Epithelial cell of esophagus (primary cell): ENCODE measurements at places on chromosomes 13 and 19.

- peak; percentile 45 for DNase-seq
Observed at GRCh38 chr19:43425567-43426392, 11.1 kb downstream of the TEX101 start.

- DNase-seq, result peak; percentile 97
Observed at GRCh38 chr13:100392709-100393630, 195.6 kb downstream of the GGACT start.

DNA sequence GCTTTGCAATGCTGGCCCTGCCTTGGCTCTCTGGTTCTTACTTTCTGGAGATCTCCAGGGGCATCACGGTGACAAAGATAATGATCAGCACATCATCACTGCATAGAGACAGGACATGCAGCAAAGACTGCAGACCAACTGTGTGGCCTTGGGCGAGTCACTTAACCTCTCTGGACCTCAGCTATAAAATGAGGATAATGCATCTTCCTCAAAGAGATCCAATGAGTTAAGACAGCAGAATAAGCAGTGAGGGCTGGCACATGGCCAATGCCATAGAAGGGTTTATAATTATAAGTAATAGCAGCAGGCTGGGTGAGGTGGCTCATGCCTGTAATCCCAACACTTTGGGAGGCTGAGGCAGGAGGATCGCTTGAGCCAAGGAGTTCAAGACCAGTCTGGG lies 2.4 kb downstream of the MAG start:
- DNase-seq, result no peak

DNA sequence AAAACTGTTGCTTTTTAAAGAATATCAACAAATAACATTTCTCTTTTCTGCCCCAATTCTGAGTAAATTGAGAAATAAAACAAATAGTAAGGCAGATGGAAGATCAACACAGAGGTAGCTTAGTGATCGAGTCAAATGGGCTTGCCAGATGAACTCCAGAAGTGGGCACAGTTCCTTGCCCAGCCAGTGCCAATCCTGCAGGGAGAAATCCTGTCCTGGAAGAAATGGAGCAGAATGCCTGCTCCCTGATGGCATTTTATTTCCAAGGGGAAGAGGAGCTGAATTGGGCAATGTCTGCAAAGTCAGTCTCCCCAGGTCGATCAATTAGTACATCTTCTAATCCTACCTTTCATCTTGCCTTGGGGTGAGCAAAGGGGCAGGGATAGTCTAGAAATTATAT lies 225.3 kb downstream of the NHLRC3 start:
- no peak for DNase-seq

DNA sequence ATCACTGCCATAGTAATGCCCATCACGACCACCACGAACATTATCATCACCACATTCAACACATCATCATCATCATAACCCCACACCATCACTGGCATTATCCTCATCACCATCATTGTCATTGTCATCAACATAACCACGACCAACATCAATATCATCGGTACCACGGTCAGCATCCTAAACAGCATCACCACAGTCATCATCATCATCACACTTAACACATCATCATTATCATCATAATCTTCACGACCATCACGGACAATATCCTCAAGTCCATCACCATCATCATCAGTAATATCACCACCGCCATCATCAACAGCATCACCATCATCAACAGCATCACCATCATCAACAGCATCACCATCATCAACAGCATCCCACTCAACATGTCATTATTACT lies 70.3 kb downstream of the MBD3L1 start:
- no peak for DNase-seq

DNA sequence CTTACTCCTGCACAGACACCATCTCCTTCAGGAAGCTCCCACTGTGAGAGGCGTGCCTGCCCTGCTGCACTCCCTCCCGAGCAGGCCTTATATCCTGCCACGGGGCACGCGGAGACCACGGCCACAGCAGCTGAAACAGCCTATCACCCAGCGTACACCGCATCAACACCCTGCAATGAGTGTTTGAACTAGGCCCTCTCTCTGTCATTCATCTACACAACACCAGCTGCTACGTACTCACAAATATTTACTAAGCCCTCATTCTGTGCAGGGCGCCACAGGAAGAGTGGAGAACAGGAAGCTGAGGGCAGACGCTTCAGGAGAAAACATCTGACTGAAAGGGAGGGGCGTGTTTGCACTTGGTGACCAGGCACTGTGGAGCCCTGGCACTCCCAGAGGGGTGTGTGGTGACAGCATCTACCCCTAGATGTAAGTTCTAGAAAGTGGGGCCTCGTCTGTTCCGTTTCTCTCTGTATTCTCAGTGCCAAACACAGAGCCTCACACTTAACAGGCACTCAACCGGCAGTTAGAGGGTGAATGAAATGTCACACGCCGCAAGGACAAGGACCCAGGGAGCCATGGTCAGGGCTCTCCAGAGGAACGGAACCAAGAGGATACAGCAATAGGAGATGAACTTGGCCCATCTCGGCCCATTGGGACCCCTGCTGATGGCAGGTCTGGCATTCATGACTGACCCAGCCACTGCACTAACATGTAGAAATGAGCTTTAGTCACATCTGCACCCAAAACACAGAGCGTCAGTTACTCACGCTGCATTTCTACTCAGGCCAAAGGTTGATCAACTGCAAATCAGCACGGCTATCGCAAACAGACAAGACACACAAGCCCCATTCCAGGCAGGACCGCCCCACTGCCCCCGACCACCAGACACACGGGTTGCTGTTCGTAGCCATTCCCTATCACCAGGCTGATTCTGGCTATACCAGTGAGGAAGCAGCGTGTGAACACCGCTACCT lies 15.7 kb downstream of the RANBP3 start:
- DNase-seq, result peak; percentile 53

DNA sequence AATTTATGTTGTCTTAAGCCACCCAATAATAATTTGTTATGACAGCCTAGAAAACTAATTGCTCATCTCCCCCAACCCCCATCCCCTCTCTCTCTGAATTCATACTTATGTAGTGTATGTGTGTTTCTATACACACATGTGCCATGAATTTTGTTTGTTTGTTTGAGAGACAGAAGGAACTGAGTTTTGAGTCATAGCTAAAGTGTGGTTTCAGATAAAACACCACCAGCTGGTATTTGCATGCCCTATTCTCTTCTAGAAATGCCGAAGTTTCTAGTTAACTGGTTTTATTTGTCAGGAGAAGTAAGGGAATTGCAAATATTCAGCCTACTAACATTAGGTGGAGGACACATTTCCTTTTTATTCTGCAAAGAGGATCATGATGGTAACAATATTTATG lies 17.4 kb upstream of the LILRA2 start:
- DNase-seq, result no peak

DNA sequence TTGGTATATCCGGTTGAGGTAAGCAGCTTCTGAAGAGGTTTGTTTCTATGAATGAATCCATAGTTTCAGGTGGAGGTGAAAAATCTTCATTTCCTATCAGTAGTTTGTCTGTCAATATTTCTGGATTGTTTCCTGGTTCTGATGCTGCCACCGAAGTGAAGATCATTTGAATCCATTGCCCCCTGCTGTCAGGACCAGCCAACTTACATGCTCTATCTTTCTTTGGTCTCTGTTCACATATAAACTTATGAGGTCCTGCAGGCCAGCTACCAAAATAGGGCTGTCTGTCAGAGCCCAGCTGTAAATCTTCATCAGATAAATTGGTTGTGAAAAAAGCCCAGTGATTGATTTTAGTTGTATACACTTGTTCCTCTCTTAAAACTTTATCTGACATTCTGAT lies 15.2 kb upstream of the N4BP2L1 start:
- peak; percentile 28 for DNase-seq

DNA sequence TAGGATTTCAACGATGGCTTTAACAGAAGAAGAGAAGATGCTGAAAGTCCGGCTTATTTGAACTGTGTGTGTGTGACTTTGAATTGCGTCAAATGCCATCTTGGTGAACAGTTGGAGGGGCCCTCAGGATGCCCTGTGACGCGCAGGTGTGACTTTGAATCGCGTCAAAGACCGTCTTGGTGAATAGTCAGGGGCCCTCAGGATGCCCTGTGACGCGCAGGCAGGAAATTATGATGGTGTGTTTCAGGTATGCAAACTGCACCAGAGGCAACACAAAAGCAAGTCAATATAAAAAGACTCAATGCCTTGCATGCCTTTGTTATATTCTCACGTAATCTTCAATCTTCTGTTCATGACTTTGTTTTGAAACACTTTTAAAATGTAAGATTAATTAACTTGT lies 29.2 kb downstream of the ATP11A start:
- DNase-seq, result peak; percentile 57

GRCh38 chr13:28313579-28313978 lies 175.2 kb downstream of the PAN3 start:
- DNase-seq, result peak; percentile 15

DNA sequence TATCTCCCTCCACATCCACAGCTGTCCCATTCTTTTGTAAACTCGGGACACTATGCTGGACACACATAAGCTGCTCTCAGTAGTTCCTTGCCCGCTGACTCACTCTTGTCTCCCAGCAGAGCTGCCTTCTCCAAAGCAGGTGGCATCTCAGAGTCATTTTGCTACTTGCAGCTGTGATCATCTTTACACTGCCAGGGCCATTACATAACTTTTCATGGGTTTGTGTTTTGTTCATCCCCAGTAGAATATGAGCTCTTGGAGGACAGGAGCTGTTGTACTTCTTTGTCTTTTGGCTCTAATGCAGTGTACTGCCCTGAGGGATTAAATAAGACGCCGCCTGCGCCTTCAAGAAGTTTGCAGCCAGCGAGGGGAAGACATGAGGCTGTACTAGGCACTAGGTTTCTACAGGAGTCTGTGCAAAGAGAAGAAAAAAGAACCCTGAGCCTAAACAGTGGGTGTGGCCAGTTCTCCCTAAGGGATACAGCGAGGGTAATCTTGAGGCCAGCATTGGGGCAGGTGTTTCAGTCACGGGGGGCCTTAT lies 40.8 kb upstream of the GPR183 start:
- no peak for DNase-seq

DNA sequence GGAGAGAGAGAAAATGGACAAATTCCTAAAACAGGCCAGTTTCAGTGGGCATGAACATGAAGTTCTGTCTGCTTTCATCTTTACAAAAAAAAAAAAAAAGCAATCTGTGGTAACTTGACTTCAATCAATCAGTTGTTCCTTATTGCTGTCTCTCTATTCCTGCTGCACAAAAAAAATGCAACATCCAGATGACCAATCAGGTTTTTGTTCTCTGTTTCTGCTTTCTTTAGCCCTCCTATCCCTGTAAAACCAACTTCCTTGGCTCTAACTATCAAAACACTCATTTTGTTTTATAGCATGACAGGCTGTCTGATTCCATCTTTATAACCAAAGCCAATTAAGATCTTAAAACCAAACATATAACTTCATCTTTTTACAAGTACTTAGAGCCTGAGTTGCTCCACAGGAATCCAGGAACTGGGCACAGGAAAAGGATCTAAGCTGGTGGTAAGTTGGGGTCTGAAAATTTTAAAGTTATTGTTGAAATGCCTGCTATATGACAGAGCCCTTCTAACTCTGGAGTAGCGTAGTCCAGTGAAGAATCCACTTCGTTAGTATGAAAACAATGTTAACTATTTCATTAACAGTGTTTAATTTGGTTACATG lies at the start of gene FPR3:
TSS of gene FPR3 (plus strand) at position 273 of the 606 bp plus-strand sequence. CDS start 28,592 bp downstream, outside the sequence.
- DNase-seq, result no peak

DNA sequence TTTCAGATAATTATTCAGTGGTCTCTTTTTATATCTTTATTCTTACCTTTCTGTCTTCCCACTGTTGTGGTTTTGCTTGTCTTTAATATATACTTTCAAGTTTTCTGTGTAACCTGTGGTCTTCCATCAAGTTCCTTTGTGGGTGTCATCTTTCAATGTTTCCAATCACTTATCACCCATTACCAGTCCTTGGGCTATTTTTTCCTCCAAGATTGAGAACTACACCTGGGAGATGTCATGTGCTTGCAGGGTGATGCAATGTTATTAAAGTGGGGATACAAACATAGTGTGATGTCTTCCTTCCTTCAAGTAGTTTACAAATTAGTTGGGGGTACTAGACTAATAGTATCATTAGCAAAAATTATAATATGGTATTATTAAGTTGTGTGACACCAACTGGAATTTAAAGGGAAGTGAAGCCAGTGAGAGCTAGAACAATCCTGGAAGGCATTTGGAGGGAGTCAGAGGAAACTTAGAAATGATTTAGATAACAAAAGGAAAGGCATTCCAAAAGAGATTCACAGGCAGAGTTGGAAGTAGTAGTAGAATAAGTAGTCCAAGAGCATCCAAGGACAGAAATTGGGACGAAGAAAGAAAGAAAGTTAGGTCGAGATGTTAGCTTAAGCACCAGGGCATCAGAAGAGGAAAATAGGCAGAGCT lies 3.4 kb downstream of the FNDC3A start:
- DNase-seq, result no peak

DNA sequence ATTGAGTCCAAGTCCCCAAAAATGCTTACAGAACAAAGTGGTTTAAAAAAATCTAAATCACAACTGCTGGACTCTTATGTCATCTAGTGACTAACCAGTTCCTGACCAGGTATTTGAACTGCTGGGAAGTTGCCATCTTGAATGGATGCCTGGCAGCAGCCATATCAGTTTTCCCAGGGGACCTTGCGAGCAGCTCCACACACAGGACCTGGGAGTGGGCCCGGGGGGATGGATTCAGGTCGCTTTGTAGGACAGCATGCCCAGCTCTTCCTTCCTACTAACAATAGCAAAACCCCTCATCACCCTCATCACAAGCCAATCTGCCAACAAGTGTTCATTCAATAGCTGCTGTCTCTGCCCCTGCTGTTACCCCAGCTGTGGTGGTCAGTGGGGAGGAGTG lies 65.3 kb downstream of the KCTD15 start:
- no peak for DNase-seq

GRCh38 chr19:18903156-18904037 lies 7.4 kb upstream of the CERS1 start:
- no peak for DNase-seq

DNA sequence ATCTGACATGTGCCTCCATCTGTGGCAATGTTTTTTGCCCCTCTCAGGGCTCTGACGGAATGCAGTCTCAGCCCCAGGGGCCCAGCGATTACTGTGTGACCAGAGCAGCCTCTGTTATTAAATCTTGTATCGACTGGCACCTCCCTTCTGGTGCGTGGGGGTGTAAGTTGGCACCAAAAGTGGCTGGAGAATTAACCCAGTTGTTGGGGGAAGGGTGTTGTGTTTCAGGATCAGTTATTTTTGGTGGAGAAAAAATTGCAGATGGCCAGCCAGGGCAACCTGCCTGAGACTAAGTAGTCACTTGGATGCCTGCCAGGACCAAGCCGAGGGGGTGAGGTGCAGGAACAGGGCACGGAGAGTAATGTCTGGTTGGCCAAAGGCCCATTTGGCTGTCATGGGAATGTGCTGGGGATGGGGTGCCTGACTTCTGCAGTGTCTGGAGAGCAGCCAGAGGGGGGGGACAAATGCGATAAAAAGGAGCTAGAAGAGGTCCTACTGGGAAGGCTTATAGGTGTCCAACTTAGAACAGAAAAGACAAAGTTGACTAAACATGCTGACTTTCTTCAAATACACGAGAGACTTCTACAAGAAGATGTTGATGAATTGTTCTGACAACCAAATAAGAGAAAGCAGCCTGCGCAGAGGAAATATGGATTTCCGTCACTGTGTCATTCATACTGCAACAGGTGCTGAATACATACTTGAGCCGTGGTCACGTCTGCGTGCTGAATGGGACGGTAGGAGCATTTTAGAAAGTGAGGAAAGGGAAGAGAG lies 69.8 kb downstream of the SIAH3 start:
- peak; percentile 47 for DNase-seq

GRCh38 chr13:93388701-93389100 lies 162.1 kb downstream of the GPC6 start:
- DNase-seq, result peak; percentile 78

GRCh38 chr19:57338877-57339276 lies 12.2 kb upstream of the ZNF304 start:
- no peak for DNase-seq
